Stimulated activated CD4-positive, alpha-beta T cell treated with anti-CD3 and anti-CD28 coated beads, Interleukin-4, amount 100 ng/mL, for 48 hours (primary cell): ENCODE measurements at places on chromosomes 2 and 18.

GRCh38 chr2:101676674-101677073 is 20.8 kb upstream of the MAP4K4 start:
- no peak for DNase-seq

GRCh38 chr18:10516078-10516477 is 9.7 kb upstream of the NAPG start:
- no peak for DNase-seq

- DNase-seq, result no peak
Observed at GRCh38 chr18:765764-766549, 46.1 kb downstream of the YES1 start.

- DNase-seq, result no peak
Observed at GRCh38 chr2:128196026-128196425, 105.0 kb downstream of the UGGT1 start.

GRCh38 chr18:57051657-57052044 is 95.2 kb upstream of the BOD1L2 start:
- DNase-seq, result no peak

GRCh38 chr18:61991836-61992235 is 99.0 kb upstream of the RNF152 start:
- no peak for DNase-seq

GRCh38 chr2:23615216-23616020 is 230.4 kb downstream of the KLHL29 start:
- DNase-seq, result no peak

DNA sequence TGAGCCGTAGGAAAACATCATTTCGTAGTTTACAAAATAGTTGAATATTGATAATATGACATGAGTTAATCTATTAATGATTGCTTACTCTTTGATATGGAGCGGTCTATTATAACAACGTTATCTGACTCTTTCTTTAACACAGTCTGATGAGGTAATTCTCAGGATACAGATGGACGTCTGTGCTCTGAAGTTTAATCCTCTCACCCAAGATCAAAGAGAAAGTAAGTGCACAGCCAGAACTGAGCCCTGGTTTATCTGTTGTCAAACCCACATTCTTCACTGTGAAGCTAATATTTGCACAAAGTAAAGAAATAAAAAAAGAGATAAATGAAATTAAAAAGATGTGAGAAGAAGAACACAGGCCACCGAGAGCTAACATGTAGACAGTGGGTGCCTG is 190.9 kb upstream of the COPS8 start:
- no peak for DNase-seq

DNA sequence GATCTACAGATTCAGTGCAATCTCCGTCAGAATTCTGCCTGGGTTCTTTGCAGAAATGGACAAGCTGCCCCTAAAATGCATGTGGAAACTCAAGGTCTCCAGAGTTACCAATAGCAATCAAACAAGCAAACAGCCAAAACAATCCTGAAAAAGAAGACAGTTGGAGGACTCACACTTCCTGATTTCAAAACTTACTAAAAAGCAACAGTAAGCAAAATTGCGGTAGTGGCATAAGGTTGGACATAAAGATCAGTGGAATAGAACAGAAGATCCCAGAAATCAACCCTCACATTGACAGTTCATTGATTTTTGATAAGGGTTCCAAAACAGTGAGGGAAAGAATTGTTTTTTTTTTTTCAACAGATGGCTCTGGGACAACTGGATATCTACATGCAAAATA is 59.7 kb downstream of the NPPC start:
- no peak for DNase-seq

DNA sequence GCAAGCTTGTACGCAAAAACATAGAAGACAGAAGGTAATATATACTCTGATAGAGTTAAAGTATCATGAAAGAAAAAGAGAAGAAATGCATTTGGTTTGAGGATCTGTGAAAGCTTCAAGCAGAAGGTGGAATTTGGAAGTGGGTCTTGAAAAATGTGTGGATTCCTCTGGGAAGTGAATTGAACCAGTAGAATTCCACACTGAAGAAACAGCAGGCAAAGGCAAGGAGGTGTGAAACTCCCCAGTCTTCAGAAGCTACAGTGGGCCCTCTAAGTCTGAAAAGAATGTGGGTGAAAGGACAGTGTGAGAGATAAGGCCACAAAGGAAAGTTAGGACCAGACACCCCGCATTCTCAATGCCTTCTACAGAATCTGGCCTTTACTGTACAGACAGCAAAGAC is 25.6 kb downstream of the COBLL1 start:
- DNase-seq, result no peak

DNA sequence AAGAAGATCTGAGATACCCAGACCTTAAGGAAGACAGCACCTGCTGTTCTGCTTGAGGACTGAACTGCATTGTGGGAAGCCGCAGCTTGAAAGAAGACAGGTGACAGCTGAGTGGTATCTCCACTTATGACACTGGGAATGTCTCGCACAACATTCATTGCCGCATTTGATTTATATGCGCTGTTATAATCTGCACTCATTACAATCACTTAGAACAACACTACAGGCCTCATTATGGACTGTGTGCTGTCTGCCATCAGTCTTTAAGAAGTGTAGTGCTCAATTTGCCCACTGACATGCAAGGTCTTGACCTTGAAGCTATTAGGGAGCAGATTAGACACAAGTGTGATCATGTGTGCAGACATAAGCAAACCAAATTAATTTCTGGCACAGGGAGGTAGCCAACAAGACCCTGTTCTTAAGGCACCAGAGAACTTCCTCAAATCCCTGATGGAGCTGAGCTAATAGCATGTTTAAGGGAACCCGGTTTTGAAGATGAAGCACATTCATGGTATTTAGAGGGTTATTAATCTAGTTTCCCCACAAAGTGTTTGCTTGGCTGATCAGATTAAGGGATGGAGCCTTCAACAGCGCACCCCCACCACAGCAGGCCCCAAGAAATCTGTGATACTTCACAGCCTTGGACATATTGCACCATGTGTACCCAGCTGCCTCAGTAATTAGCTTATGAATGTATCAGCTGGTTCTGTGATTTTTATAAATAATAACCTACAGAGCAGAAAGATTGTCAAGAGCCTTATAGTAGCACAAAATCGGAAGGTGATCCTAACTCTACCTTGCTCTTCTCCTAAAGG is 146.8 kb downstream of the SATB2 start:
- no peak for DNase-seq

DNA sequence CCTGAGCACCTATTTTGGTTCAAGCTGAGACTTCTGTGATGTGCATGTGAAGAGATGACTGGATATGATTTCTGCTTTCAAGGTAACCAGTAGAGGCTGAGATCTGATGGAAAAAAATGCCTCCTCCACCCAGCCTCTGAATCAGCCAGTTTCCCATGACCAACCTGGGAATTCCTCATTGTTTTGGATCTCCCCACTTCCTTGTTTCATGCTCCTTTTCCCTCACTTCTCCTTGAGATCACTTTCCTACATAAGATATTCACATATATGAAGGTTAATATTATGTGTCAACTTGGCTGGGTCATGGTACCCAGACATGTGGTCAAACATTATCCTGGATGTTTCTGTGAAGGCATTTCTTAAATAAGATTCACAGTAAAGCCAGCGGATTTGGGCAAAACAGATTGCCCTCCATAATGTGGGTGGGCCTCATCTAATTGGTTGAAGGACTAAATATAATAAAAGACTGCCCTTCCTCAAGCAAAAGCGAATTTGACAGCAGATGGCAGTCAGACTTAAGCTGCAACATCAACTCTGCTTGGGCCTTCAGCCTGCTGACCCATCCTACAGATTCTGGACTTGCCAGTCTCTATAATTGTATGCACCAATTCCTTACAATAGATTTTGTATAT is 379.4 kb downstream of the TNS1 start:
- no peak for DNase-seq

DNA sequence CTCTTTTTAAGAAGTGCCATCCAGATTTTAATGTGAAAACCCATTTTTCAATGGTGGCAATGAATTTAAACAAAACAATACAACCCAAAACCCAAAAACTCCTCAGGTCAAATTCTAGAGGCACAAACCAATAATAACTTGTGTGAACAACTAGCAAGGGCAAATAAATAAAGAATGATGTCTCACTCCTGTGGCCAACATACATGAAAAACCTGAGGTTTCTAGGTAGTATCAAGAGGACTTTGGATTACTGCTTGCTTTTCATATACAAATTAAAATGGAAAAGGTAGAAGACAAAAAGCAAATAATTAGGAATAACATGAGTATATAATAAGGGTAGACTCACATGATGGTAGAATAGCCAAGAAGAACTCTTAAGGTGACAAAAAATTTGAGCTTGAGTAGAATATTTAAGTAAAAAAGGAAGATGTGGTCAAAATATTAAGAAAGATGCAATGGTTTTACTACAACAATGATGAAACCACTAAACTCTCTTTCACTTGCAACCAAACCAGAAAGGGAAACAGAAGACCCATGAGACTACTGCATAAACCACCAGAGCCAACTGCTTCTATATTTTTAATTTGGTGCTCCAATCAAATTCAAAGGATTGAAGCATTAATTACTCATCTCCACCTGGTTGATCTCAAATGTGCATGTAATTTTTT is 53.5 kb downstream of the DARS1 start:
- no peak for DNase-seq

- DNase-seq, result no peak
Observed at GRCh38 chr2:241814393-241814642, 5.3 kb downstream of the NEU4 start.

DNA sequence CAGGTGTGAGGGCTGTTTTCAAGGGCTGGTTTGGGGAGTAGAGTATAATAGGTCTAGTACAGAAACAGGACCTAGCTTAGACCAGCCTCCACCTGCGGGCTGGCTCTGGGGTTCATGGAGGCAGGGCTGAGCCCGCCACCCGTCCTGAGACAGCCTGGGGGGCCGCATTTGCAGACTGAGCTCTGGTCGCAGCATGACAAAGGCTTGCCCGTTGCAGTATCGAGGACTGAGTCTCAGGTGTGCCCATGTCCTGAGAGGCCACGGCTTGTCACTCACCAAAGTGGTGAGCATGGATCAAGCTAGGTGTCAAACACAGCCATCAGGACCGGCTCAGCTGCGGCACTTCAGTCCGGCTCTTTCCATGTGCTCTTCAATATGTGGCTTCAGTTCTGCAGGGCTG is 144.7 kb downstream of the KLHL29 start:
- no peak for DNase-seq

- no peak for DNase-seq
Observed at GRCh38 chr2:186977433-186978045, 128.6 kb upstream of the ZSWIM2 start.

- no peak for DNase-seq
Observed at GRCh38 chr2:102412199-102412598, 10.8 kb upstream of the IL18RAP start.

DNA sequence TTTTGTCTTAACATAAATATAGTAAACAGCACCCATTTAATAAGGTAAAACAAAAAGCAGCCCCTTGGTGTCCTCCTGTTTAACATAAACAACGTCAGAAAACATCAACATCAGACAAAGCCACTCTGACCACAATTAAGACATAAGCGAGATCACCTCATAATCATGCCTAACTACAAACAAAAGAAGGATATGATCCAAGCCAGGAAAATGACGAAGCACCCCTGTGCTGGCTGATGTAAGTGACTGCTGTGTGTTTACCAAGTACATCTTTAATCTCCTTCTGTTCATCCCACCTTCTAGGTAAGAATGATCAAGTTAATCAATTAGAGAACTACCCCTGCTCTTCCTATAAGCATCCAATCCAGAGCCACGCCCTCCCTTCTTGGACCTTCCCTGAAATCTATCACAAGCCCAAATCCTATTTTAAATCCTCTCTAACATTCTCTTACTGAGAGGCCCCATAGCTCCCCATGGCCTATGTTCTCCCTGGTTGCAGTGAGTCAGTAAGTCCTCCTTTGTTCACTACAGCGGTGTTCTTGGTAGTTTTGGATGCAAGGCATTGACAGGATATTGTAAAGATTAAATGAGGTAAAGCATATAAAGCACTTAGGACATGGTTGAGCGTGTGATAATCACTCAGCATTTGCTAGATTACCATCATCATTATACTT is 424.2 kb downstream of the TSN start:
- no peak for DNase-seq

GRCh38 chr2:113124181-113124961 is 3.0 kb upstream of the IL1RN start:
- DNase-seq, result no peak

GRCh38 chr18:52596748-52597435 is 256.9 kb downstream of the DCC start:
- DNase-seq, result no peak

DNA sequence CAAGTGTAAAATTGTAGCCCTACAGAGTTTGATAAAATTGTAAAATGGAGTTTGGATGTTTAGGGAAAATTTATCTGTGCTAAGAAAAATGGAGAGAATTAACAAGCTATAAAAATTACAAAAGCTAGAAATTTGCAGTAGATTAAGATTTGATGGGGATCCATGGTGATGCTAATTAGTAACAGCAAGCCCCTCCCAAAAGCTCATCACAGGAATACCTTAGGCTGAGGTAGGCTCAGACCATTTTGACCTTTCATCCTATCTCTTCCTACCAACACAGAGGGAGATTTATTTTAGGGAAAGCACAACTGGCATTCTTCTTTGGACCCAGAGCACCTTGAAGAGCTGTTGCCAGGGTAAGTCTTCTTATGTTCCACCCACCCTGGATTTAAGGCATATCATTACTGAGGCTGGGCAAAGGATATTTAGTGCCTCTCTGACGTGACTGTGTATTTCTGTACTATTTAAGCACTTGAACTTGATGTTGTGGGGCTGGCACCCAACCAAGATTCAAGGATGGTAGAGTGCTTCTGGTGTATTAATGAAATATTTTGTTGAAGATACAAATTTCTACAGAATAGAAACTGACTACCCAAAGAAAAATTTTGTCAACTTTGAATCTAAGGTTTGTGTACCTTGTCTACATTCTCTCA is 70.8 kb upstream of the SLC39A10 start:
- DNase-seq, result no peak

GRCh38 chr2:168114040-168114439 is 133.4 kb downstream of the STK39 start:
- DNase-seq, result no peak

- no peak for DNase-seq
Observed at GRCh38 chr2:235619544-235619943, 125.7 kb downstream of the AGAP1 start.

GRCh38 chr18:79903071-79903635 is 48.3 kb downstream of the SLC66A2 start:
- DNase-seq, result no peak

GRCh38 chr2:6580982-6581381 is 284.7 kb downstream of the CMPK2 start:
- DNase-seq, result no peak

GRCh38 chr2:204795156-204795555 is 249.9 kb downstream of the PARD3B start:
- DNase-seq, result no peak
